ENCODE measurements at places on chromosomes 5 and 9. TPM values are rescaled to one million over a fixed set of nuclear protein-coding genes. Genes with fewer than 3 reads are reported as not detected.

The FREM1 gene
- total RNA-seq = 0.22 TPM

GRCh38 chr9:123102375-123103113, 69.1 kb downstream of the GPR21 start:
- no peak for DNase-seq

GRCh38 chr5:149846021-149846420, 98.6 kb downstream of the PDE6A start:
- no peak for DNase-seq

DNA sequence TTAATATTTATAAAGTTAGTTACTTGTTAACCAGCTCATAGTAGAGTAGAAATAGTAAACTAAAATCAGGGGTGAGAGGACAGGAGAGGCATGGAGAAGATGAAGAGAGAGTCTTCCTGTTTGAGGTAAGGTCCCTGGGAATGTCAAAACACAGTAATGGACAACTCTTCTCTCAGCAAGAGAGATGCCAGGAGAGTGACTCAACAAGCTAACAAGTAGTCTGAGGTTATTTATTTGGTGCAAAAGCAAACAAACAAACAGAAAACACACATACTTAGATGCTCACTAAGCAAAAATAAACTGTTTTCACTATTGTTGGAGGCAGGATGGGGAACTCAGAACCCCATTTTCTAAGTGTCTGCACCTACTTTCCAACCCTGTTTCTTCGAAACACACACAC, 333.2 kb upstream of the RFX3 start:
- no peak for DNase-seq

DNA sequence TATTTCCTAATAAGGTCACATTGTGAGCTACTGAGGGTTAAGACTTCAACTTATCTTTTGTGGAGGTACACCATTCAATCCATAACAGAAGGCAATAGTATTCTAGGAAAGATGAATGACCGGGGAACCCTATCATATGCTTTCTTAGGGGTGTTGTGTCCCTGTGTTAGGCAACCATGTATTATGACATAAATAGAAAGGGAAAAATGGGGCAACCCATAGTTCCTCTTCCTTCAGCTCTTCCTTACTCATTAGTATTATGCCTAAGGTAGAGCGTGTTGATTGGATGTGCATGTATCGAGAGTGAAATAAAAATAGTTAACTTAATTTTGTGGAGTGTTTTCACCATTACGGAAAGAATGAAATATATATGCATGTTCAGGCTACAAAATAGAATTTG, 6.0 kb upstream of the CCNJL start:
- no peak for DNase-seq

DNA sequence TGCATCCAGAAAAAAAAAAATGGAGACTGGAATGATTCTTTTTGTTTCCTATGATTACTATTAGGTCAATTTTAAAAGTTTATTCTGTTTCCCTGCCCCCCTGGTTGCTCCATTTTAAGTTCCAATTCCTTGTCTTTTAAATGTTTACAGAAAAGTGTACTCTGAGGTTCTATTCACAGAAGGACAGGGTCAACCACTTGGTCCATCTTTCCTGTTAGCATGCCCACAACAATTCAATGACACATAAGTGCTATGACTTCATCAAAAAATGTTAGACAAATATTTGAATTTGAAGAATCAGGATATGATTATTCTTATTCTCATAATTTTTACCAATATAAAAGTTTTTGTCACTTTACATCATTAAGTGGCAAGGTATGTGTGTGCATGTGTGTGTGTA, 123.7 kb downstream of the PDE4D start:
- no peak for DNase-seq

- DNase-seq = no peak
Measured at GRCh38 chr5:62306896-62307689, 1.1 kb downstream of the KIF2A start.

DNA sequence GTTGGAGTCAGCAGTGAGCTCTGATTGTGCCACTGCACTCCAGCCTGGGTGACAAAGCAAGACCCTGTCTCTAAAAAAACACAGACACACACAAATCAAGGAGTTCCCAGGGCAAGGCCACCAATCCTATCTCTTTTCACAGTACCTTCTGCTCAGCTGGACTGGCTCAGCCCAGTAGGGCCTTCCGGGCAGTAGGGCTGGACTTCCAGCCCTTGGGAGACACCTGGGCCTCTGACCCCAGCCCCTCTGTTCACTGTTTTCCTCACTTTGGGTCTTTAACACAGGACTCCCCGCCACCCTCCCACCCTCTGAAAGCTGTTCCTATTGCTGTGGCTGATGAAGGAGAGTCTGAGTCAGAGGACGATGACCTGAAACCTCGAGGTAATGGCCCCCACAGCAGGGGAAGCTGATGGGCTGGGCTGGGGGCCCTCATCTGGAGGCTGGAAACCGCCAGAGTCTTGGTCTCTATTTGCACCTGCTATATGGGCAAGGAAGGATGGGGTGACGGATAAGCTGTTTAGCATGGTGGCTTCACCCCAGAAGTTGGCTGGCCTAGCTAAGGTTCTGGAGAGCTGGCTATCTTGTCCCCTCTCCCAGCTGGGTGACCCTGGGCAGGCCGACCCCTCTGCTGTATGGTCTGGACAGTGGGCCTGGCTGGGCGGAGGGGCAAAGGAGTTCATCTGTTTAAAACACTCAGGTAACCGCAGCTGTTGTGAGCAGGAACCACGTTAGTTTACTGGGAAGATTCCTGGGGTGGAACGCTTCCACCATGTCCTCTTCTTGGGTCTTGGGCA, 25.6 kb downstream of the USP20 start:
- no peak for DNase-seq

GRCh38 chr9:18274693-18275092, 199.3 kb upstream of the ADAMTSL1 start:
- no peak for DNase-seq

- DNase-seq = no peak
Measured at GRCh38 chr9:99241106-99241505, 19.0 kb downstream of the SEC61B start.
